T-helper 1 cell (primary cell): ENCODE measurements at places on chromosomes 7 and 10.

DNA sequence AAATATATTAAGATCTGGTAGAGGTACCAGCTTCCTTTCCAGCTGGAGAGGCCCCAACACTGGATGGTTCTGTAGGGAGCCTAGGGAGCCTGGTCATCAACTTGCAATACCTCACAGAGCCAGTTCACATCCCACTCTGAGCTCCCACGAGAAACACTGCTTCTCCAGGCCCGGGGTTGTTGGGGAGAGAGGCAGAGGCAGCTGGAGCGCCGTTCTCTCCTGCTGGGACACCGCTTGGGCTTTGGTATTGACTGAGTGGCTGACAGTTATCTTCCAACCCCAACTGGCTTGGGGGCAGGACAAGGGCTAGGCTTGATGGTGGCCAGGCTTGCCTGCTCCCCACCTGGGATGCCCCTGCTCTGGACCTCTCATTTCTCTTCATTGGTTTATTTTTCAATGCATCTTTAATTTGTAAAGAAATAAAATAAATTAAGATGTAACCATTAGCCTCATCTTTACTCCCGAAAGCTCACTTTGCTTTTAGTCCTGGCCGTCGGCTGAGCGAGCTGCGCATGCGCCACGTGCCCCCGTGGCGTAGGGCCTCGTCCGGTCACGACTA, 10.0 kb upstream of the CHCHD1 start:
- peak; percentile 69 for DNase-seq

GRCh38 chr7:51121931-51122425, 194.6 kb downstream of the COBL start:
- DNase-seq: no peak

DNA sequence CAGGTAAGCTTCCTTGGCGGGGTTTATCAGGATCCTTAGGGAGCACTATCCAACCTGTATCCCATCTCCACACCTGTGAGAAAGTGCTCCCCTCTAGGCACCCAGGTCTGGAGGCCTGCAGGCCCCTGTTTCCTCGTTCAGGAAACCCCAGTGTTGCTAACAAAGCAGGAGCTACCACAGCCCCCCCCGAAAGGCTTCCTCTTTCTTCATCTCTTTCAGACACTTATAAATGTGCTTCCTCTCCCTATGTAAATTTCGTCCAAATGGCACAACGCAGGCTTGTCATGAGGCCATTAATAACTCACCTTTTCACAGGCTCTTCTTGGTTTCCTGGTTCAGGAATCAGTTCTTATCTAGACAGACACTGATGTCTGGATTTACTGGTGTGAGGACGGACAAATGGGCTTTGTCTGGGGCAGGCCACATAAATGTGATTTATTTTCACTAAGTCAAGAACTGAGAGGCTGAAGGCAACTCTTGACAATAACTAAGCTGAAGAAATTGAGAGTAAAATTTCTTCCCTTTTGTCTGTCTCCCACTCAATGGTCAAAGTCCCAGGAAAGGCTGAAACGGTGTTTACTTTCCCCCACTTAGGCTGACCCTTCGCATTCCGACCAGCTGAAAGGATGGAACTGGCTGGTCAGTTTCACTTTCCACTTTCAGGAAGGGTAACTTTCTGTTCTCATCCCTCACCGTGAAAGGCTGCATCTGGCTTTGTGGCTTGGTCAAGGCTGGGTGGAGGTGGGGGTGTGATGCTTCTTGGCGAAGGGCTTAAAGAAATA, 46.8 kb downstream of the PIK3AP1 start:
- no peak for DNase-seq

DNA sequence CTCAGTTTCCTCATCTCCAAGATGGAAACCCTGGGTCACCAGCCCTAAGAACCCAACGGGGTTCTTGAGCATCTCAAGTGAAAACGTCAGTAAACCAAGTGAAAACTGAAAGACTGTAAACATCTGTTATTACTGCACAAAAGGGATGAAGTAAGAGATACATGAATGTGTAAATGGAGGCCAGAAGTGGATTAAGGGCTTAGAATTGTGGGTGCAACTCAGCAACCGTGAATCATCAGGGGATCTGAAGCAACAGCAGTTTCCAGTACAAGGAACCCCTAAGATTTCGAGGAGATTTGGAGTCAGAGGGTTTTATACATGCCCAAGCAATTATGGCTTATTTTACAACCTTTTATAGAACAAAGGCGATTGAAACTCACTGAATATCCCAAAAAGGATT, 95.7 kb upstream of the SVIL start:
- no peak for DNase-seq
